SK-MEL-5 (cell line): ENCODE measurements at places on chromosomes 11 and 22. TPM values are rescaled to one million over a fixed set of nuclear protein-coding genes. Genes with fewer than 3 reads are reported as not detected.

SCT gene
- total RNA-seq, result not detected in 2 replicates

GRCh38 chr22:34587357-34588356 is 478.3 kb upstream of the ISX start:
- DNase-seq, result no peak

- no peak for DNase-seq
Observed at GRCh38 chr11:64729851-64730382, 6.9 kb upstream of the NRXN2 start.

GRCh38 chr11:3786781-3787428 is 10.4 kb downstream of the NUP98 start:
- DNase-seq, result peak; percentile 25

DNA sequence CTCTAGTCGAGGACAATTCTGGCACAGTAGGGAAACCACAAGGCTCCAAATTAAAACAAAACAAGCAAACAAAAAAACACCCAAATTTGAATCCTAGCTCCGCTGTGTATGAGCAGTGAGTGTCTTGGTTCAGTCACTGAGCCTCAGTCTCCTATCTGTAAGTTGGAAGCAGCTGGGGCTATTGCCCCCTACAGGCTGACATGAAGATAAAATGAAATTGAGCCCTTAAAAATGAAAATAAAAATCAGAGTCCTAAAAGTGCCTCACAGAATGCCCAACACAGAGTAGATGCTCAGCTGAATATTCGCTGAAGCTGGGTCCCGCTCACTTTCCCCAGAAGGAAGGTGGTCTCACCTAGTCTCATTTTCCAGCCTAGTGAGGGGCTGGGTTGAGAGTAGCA is 65.2 kb downstream of the PDE2A start:
- DNase-seq, result peak; percentile 60

DNA sequence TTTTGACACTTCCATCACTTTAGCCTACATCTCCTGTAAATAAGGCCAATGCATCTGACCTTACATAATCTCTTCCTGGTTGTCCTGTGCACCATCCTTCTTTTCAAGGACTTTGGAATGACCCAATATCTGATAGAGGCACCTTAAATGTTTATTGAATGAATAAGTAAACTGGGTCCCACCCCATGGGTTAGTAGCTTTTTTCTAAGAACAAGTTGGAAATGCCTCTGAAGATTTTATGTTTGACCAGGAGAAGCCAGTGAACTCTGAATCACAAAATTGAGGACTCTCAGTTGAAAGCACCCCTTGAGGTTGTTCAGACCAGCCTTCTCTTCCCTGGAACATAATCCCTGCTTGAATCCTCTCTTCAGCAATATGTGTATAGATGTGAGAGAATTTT is 1.4 kb downstream of the RNF185 start:
- no peak for DNase-seq

MAPK8IP2 gene
- 18.8 and 20.0 TPM in 2 replicates for total RNA-seq

DNA sequence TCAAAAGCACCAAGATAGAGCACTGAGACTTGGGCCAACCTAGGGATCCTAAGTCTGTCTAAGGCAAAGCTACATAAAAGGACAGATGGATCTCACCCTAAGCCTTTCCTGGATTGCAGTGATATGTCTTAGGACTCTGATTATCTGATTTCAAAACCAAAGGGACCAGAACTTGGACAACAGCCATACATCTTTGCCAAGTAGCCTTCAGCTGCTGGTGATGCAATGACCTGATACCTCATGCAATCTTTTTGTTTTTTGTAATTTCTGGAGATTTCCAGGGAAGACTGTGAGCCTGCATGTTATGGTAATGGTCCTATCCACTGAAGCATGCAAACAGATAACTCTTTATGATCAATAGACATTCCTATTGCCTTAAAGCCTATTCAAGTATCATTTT is 230.4 kb upstream of the MTNR1B start:
- no peak for DNase-seq

DNA sequence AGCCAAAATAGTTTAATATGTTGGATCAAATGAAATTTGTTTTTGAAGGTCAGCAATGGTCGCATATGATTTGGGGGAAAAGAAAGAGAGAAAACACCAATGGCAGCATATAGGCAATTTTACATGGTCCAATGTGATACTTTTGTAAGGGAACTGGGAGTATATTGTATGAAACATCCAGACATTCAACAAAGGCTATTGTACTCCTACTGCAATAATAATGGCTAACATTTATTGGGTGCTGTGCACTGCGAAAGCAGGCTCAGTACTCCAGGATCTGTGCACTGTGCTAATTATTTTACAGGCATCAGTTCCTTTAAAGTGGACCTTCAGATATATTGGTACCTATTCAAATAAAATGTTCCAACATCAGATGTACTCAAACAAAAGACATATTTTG is 5.9 kb upstream of the OR10V1 start:
- no peak for DNase-seq

DNA sequence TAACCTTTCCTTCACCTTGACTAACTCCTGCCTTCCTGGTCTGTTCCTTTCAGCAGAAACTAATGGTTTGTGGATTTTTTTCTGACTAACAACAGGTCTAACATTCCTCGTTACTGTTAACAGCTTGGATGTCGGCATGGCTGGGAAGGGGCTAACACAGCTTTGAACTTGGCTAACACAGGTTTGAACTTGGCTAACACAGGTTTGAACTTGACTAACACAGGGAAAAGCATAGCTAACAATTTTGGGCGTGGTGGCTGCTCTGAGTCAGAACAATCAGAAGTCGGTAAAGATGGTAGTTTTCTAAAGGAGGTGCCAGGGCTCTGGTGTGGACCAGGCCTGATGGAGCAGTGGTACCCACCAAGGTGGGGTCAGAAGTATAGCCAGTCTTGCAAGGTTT is 16.1 kb downstream of the MIAT start:
- DNase-seq, result no peak

RSF1 gene
- 12.1 and 12.3 TPM in 2 replicates for total RNA-seq

DNA sequence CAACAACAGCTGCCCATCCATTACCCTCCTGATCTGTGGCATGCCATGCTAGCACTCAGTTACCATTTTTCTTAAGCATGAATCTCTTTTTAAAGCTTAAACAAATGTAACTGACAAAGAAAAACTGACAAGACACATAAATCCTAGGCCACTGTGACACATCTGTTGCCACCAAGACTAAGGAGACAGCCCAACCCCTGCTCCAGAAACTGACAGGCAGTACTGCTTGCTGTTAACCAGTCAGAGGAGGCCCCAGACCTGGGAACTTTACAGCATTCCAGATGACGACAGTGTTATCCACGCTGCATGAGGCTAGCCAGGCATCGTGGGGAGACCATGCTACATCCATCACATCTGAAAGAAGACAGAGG is 33.8 kb downstream of the HIRA start:
- no peak for DNase-seq

DNA sequence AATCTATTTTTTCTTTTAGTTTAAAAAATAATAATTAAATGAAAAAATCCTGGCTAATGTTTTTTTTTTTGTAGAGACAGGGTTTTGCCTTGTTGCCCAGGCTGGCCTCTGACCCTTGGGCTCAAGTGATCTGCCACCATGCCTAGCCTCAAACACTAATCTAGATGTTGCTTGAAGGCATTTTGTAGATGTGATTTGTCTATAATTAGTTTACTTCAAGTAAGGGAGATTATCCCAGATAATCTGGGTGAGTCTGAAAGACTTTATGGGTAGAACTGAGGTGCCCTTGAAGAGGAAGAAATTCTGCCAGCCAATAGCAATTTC is 38.6 kb upstream of the RBFOX2 start:
- DNase-seq, result no peak

KCNJ11 gene
- total RNA-seq, result not detected in 2 replicates

SMTNL1 gene
- total RNA-seq, result not detected in 2 replicates

GLB1L3 gene
- total RNA-seq, result 0.40 and 0.69 TPM in 2 replicates

DNA sequence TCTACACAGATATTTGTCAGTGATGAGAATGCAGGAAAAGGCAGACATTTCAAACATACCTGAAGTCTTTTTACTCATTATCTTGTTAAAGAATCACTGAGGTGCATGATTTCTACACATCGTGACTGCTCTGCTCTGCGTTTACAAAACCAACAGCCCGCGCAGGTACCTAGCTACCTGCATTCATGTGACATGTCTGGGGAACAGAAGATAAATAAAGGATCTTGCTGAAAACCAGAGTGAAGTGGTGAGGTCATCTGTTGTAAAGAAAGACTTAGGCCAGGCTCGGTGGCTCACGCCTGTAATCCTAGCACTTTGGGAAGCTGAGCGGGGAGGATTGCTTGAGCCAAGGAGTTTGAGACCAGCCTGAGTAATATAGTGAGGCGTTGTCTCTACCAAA is 15.7 kb downstream of the ASPHD2 start:
- DNase-seq, result no peak

- no peak for DNase-seq
Observed at GRCh38 chr22:50696251-50696798, 23.7 kb downstream of the SHANK3 start.

GRCh38 chr22:21028277-21029251 is 3.8 kb downstream of the SLC7A4 start:
- no peak for DNase-seq

DNA sequence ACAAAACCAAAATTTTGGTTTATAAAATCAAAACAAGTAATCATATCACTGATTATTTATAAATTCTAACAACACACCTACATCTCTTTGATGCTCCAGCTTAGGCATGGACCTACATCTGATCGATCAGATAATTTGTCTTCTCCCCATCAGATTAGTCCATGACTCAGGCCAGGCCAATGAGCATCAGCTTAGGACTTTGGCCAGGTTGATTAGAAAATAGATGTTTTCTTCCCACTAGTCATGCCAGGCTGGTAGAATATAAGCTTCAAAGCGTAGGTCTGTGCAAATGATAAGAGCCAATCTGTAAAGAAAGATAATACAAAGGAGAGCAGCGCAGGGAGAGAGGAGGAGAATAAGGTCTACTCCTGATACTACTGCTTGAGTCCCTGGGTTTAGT is 1487.9 kb downstream of the FAM181B start:
- no peak for DNase-seq

HOATZ gene
- not detected in 2 replicates for total RNA-seq

KCNJ1 gene
- total RNA-seq, result not detected in 2 replicates
